Fibroblast of skin of left biceps (primary cell): ENCODE measurements at places on chromosomes 3 and 15.

DNA sequence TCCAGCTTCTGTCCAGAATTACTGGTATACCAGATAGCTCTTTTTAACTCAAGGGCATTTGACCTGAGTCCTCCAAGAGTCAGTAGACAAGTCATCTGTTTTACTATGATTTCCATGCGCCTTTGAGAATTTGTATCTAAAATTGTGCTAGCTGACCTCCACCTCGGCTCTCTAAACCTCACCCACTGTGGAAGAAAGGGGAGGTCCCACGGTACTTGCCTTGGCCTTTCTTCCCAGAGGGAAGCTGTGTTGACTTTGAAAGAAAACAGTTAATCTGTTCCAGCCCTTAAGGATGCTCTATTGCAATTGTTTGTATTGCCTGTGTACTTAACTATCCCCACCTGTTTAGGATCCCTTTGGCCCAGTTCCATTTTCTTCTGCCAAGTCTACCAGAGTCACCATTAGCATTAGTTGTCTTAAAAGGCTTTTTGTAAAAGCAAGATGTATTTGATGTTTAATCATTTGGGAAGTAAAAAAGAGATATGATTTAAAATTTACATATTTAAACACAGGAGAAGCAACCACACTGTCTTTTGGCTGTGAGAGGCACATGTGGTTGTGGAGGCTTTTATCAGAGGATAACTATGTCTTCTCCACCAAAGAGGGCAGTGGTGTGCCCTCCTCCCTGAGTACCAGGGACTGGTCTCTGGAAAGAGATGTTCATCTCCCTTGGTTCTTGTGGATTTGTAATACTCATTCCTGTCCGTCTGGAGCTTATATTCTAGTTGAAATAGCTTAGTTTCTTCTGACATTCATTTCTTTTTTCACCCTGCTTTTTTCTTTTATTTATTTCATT, 88.8 kb downstream of the CRTC3 start:
- no peak for DNase-seq

DNA sequence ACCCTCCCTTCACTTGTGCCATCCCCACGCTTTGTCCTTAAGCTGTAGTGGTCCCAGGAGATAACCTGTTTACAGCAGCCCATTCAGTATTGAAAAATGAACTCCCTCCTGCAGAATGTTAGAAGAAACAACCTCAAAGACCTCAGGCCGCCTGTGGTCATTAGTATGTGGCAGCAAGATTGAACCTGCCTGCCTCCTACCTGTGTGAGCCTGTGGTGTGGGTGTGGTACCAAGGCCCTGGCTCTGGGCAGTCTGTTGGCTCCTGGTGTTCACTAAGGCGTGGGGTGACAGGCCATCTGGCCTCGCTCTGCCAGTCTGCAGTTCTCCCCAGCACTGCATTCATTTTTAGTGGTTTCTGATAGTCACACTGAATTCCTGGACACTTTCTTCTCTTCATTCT, 21.0 kb downstream of the LSM3 start:
- no peak for DNase-seq

DNA sequence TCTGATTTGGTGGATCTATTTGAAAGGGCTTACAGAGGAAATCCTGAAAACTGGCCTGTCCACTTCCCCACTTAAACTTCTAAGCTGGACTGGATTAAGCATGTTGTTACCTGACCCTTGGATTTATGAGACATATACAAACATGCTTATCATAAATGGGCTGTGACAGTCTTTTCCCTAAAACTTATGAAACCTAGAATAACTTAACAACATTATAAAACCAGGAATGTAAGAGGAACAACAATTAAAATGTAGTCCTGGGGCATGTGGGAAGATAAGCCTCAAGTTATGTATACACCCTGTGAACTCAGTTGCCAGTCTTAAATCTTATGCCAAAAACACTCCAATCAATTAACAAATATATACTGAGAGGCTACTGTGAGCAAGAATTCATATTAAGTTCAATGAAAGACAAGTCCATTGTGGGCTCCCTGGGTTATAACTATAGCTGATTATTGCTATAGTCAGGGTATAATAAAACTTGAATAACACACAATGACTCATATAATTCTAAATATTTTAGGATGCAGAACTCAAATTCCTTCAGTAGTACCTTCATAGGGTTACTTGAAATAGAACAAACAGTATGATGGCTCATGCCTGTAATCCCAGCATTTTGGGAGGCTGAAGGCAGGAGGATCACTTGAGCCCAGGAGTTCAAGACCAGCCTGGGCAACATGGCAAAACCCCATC, 87.2 kb upstream of the PPIB start:
- DNase-seq: peak; percentile 6

DNA sequence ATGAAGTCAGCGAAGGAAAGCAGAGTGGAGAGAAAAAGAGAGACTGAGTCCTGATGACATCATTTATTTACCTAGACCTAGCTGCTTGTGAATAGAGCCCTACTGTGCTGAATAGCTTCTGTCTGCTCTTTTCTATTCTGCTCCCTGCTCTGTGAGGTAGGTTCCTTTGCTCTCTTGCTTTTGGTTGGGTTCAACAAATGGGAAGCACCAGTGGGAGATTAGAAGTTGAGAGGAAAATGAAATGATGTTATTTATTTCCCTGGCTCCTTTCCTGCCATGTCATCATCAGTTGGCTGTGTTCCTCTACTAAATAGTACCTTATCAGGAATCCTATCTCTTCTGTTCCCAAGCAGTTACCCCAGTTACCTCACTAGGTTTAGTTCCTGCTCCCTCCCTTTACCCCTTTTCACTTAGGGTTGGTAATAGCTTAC, 23.5 kb downstream of the DTWD1 start:
- DNase-seq: no peak

DNA sequence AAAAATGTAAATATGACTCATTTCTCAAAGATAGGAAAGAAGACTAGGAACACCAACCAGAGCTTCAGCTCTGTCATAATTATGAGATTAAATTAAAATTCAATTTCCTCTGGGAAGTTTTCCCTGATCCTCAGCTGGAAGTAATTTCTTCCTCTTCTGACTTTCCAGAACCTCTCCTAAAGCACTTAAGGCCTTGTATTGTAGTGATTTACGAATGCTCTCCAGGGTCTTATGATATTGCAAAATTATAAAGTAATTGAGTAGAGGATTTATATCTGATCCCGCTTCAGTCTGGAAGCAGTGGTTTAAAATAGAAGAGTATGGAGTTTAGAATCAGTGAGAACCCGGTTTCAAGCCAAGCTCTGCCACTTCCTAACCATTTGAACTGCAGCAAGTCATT, 279.8 kb downstream of the ZPLD1 start:
- no peak for DNase-seq

GRCh38 chr15:52181938-52182780, 9.0 kb downstream of the GNB5 start:
- DNase-seq: no peak

GRCh38 chr3:48564667-48565066, 1.1 kb upstream of the UCN2 start:
- DNase-seq: no peak

DNA sequence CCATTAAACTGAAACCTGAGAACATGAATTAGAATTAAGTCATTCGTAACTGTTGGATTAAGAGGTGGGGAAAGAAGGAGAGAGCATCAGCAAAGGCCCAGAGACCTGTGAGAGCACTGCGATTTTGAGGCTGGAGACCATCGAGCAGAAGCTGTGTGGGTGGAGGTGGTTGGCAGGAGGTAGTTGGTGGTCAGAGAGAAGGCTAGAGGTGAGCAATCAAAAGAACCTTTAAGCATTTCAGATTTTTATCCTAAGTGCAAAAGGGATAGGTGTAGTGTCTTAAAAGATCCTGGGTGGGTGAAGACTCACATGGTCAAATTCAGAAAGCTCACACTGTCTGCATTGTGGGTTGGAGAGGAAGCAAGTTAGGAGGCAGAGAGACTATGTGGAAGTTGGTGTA, 65.1 kb upstream of the TEX264 start:
- no peak for DNase-seq

- no peak for DNase-seq
These were observed 38.0 kb upstream of the VILL start for GRCh38 chr3:37952564-37952963.
